Nephron progenitor cell (in vitro differentiated cells): ENCODE measurements at places on chromosomes 7 and 10.

DNA sequence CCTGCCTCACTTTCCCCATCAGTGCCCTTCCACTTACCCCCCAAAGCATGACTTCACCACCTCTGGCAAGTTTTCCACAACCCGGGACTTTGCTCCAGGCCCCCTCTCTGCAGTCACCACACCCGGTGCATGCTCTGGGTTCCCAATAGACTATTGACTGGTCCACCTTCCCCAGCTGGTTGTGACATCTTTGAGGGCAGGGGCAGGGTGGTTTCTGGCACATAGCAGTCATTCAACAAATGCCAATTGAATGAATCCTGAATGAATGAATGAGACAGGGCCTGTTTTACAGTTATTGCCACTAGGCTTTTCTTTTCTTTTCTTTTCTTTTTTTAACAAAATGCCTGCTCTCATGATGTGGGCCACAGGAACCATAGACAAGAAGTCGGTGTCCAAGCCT lies 28.8 kb upstream of the DOCK1 start:
- no peak for DNase-seq

DNA sequence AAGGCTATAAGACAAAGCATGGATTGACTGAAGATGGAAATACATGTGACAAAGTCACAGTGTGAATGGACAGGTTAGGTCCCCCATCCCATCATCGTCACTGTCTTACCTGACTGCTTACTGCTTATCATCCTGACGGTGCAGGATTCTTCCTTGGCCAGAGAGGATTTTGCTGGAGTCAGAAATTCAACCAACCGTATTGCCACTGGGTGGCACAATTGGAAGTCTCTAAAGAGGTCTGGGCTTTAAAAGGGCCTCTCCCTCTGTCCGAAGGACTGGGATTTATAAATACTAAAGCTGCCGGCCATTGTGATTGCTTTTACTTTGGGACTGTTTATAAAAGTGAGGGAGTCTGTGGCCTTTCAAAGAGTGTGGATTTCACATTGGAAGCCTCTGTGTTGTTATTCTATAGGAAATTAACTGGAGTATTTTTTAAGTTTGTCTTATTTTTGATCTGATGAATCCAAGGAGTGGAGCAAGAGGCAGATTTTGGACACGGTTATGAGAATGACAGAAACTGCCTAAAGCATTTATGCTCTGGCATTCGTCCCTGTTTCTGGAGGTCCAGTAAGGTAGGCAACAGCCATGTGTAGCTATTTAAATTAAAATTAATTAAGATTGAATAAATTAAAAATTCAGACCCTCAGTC lies 113.3 kb upstream of the CREB5 start:
- peak; percentile 48 for DNase-seq

DNA sequence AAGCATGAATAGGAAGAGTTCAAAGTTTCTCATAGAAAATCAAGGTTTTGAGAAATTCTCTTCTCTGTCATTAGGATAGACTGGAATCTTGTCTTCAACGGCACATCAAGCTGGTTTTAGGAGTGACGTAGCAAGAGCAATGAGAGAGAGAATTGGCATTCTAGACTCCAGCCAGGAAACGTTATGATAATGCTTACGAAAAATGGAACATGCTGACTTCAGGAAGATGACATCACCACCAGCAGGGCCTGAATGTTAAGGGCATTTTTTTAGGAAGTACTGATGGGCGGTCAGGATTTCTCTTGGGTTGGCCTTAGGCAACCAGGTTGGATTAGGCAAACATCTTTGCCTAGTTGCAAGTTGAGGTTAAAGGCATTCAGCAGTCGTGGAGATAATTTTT lies 213.2 kb upstream of the CTBP2 start:
- no peak for DNase-seq

DNA sequence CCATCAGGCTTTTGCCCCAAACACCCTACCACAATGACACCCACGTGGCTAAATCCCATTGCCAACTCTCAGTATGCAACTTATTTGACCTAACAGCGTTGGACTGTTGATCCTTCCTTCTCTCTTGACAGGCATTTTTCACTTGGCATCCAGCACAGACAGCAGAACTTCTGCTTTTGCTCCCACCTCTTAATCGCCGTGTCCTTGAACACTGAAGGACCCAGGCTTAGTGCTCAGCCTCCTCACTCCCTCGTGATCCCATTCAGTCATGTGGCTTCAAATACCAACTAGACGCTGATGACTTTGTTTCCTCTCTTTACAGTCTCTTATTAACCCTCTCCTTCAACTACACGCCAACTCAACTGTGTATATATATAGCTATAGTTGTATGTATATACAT lies 25.0 kb downstream of the ZFAND2A start:
- DNase-seq = no peak

- DNase-seq = no peak
Observed at GRCh38 chr10:515674-516073, 173.8 kb downstream of the DIP2C start.

DNA sequence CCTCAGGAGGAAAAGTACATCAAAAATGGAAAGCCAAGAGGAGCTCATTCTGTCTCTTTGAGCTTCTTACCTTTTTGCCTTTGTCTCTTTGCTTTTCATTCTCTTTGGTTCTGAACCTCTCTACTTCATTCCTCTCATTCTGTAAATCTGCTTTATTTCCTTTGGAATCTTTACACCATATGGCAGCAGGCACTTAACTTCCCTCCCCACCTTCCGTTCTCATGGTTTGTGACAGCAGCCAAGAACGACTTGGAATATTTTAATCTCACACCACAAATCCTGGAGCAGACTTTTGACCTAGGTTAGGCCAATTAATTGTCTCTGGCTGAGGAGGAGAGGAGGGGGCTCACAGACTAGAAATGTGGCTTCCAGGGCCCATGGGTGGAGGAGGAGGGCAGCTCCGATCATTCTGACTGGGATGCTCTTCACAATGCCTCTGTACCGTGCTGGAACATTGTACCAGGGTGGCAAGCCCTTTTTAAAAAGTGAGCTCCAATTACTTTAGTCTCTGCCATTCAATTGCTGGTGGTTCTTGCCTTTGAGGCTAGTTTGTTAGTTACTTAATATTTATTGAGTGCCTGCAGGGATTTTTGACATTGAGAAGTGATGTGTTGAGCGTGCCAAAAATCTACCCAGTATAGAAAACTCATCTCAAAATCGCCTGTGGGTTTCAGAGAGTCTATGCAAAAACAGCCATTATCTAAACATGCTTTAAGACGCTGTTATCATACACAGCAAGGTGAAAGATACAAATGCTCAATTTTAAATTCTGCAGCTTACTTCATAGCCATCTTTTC lies 386.6 kb downstream of the DPP6 start:
- no peak for DNase-seq

- no peak for DNase-seq
Observed at GRCh38 chr7:50681432-50682045, 101.2 kb downstream of the GRB10 start.

DNA sequence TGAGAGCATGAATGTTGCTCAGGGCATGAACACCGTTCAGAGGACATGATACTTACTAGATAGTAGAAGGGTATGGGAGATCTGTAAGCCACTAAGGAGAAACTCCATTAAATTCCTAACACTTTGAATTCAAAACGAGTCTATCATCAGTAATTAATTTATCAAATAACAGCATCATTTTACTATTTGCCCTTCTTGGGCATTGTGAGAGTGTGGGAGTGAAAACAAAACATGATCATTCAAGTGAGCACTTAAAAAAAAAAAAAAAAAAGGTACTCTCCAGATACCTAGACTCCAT lies 20.5 kb upstream of the ASB15 start:
- no peak for DNase-seq

DNA sequence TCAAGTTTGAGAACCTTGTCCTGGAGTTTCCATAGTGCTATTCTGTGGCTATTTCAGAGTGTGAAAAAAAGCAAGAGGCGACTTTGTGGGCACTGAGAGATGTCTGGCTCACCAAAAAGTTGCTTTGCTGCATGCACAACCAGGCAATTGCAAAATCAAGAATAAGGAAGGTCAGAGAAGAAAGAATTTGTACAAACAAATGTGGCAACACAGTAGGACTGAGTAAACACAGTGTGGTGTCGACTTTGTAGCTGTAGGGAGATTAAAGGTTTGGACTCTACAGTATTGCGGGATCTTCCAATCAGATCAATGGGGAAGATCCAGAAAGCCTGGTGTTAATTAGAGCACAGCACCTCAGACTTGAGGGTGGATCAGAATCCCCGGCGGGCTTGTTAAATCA lies 88.1 kb upstream of the PLPP4 start:
- no peak for DNase-seq

- DNase-seq = no peak
Observed at GRCh38 chr10:26790221-26790995, 70.3 kb downstream of the ABI1 start.

DNA sequence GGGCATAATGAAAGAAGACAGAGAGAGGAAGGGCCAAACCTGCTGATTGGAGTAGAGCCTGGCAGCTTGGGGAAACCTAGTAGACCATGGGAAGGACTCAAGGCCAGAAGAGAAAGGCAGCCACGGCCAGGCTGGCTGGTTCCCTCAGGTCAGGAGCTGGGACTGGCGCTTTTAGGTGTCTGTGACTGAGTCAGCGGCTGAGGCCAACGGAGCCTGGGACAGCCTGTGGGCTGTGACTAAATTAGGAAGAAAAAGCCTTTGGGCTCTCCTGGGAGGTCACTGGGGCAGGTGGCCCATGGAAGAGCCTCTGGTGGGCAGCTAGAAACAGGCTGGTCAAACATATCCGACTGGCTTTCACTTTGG lies 108.9 kb upstream of the PDCD4 start:
- DNase-seq = no peak

DNA sequence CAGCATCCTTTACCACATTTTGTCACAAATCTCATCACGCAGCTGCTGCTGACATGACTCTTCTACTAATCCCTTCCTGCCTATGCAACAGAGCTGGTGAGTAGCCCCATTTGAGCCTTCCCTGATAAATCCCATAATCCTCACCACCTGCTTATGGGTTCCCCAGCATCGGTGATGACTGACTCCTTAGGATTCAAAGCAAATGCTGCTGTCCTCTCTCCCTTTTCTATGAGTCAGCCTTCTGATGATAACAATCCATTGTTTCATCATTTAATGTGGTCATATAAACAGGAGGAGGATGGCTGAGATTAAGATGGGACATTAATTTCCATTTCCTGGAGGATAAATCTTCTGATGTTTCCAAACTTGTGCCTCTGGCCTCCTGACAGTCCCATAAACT lies 73.4 kb downstream of the SORCS1 start:
- DNase-seq = no peak

DNA sequence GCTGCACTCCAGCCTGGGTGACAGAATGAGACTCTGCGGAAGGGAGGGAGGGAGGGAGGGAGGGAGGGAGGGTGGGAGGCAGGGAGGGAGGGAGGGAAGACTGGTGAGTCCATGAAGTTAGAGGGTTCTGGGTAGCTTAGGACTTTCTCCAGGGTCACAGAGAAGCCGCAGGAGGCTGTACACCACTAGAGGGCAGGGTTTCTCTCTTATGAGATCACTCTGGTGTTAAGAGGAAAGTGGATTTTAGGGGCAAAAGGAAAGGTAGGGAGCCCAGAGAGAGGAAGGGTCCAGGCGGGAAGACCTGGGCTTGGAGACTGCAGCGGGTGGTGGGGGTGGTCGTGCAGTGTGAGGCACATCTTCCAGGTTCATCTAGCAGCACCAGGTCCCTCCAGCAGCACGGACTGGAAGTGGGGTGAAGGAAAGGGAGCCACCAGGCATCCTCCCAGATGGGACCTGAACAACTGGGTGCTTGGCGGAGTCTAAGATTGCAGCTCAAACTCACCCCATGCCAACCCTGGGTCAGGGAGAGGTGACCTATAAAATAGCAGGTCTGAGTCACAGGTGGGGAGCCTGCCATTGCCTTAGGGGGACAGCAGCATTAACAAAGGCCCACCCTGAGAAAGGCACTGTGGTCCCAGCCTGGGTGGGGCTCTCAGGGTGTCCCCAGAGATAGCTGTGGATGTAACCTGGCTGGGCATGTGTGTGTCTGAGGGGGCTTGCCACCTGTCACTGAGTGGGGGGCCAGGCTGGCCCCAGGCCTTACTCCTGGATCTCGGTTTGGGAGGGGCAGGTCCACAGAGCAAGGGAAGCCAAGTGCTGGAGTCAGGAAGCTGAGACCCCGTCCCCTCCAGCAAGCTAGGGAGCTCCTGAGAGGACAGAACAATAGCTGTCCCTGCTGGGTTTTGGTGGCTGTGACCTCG lies 48.5 kb upstream of the SLC29A3 start:
- peak; percentile 63 for DNase-seq

DNA sequence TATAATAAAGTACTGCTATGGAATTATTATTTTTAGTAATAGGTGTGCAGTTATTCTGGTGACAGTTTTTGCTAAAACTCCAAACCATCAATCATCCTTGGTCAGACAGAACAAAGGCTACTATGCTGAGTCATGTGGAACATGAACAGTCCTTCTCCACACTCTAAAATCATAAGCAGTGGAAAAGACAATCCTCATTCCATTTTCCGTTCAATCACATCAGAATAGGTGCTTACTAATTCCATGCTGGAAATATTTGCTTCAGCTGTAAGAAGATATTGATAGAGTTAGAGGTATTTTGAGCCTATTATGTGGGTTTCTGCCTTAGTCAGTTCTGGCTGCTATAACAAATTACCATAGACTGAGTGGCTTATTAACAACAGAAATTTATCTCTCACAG lies 82.9 kb downstream of the FAM13C start:
- no peak for DNase-seq

DNA sequence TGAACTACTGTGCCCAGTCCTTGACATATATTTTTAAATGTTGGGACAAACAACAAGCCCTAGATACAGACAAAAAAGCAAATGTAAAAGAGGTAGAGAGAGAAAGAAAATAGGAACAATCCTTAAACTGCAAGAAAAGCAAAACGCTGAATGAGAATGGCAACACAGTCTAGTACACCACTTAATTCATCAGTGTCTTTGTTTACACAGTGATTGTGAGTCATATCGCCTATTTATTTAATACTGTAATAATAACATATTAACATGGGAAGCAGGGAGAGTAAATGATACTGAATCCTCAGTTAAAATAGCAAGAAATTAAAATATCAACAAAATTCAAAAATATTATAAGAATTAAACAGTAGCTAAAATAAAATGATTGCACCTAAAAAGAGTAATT lies 9.8 kb upstream of the LRRTM3 start:
- DNase-seq = no peak

- no peak for DNase-seq
Observed at GRCh38 chr7:24889611-24890010, 90.4 kb downstream of the OSBPL3 start.
